ENCODE measurements at places on chromosomes 1 and 21.

GRCh38 chr1:203437696-203438315 lies 37.8 kb upstream of the PRELP start:
- no peak for DNase-seq

GRCh38 chr1:174160603-174161002 lies 1.3 kb downstream of the RABGAP1L start:
- no peak for DNase-seq

DNA sequence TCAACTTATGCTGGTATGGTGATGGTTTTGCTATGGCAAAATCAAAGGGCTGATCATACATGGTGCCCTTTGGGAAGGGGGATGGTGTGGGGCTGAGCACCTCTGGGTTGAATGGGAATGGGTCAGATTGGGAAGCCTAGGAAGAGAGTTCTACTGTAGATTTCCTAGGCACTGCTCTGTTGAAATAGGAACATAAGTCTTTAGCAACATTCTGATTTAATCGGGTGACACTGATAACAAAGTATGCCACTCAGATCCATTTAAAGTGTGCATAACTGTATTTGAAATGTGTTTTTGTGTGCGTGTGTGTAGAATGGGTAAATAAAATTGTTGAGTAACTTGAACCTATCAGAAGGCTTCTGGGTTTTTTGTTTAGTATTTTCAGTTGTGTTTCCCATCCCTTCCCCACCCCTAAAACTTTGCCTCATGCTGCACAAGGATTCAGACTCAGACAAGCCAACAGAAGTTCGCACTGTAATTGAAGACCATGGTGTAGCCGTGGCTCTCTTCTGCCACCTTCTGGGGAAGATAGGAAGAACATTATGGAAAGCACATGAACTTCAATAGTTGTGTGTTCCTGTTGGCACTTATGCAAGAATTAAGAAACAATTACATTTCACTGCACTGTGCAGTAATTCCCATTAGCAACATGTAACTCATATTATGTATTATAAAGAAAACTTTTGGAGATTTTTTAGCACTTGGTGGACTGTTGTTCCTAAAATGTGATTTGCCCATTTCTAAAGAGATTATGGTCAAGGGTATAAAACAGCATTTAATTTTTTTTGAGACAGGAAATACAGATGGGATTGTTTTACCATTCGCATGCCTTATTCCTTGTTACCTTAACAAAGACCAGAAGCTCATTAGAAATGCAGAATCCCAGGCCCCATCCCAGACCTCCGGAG lies 10.9 kb upstream of the C4BPB start:
- peak; percentile 79 for DNase-seq

DNA sequence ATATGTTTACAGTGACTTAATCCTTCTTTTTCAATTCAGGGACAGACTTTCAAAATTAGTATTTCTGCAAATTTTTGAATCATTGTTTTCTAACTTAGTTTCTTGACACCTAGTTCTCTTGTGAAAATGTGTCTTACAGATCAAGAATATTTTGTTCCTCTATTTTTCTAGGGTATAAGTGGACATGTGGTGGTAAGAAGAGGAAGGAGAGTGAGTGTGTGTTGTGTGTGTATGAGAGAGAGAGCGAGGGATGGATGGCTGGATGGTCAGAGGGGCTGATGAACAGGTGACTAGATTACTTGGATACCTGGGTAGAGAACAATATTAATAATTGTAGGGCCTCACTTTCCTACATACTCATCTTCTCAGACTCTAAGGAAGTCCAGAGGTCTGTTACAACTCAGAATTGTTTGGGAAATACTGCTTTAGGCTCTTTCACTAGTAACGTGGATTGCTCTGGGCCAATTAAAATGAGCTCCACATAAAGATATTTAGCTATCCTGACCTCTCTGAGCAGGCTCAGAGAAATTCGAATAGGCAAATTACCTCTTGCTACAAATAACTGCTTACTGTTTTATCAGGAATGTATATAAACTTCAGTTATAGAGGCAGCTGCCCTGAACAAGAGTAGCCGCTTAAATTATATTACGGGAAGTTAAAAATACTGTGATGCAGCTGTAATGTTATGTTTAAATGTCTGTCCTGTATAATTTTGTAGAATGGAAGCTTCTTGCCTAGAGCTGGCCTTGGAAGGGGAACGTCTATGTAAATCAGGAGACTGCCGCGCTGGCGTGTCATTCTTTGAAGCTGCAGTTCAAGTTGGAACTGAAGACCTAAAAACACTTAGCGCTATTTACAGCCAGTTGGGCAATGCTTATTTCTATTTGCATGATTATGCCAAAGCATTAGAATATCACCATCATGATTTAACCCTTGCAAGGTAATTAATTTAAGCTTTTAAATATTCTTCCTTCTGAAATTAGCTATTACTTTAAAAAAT lies 19.7 kb downstream of the GPSM2 start:
- no peak for DNase-seq

DNA sequence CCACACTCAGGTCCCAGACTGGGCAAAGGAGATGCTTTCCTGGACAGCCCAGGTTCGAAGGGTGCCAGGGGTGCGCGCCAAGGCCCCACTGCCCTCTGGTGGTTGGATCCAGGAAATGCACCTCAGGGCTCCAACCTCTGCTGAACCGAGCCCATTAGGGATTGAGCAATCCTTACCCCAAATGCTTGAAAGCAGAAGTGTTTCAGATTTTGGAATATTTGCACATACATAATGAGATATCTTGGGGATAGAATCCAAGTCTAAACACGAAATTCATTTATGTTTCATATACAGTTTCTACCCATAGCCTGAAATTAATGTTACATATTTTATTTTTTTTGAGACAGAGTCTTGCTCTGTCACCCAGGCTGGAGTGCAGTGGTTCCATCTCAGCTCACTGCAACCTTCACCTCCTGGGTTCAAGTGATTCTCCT lies 57.4 kb downstream of the SLC9A1 start:
- peak; percentile 69 for DNase-seq

- DNase-seq, result no peak
Measured at GRCh38 chr1:181089017-181089675, 646 bp downstream of the IER5 start.

DNA sequence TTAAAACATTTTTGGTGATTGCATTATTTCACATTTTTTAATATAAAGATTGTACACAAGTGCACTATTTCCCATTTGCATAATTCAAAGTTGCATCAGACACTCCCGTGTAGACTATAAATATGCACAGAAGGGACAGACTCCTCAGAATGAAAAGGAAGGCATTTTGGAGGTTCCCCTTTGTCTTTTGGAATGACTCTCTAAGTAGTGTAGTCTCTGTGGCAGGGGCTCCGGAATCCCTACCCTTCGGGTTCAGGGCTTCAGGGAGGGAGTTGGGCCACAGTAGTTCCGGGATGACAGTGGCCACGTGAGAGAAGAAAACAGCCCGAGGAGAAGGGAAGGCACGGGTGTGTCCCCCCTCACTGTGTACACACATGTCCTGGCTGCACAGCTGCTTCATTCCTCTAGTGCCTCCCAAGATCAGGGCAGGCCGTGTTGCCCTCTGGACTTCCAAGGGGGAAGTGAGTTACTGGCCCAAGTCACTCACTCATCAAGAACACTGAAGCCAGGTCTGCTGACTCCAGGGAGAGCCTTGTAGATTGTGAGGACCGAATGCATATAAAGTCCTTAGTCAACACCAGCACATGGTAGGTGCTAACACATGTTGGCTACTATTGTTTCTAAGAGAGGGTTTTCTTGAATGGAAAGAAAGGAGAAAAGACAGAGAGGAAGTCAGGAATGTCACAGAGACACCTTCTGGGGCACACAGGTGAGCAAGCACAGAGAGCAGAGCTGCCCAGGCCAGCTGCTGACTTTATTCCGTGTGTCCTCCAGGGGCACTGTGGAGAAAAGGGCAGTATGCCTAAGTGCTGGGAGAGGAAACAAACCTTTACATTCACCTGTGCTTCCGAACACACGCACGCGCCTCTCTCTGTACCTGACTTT lies 39.8 kb downstream of the LHX4 start:
- peak; percentile 40 for DNase-seq

DNA sequence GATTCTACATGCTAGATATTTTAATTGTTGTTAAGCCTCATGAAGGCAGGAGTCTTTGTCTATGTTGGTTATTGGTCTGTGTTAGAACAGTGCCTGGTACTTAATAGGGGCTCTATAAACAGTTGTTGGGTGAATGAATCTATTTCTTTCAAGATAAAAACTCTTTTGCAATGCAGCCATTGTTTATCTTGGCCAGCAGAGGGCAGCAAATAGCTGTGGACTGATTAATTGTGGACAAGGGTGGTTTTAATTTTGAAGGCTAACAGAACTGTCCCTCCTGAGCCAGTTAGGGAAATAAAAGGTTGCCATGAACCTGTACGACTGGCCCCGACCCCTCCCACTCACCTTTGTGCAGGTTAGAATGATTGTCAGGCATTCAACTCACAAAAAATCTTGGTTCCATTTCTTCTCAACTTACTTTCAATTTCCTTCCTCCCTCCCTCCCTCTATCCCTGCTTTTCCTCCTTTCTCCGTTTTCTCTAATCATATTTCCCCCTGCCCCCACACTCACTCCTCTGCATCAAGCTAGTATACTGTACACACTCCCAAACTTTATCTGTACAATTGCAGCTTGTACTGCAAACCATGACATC lies 66.3 kb upstream of the DIRAS3 start:
- peak; percentile 44 for DNase-seq

- DNase-seq, result no peak
Measured at GRCh38 chr1:11479375-11479979, 522 bp downstream of the DISP3 start.

DNA sequence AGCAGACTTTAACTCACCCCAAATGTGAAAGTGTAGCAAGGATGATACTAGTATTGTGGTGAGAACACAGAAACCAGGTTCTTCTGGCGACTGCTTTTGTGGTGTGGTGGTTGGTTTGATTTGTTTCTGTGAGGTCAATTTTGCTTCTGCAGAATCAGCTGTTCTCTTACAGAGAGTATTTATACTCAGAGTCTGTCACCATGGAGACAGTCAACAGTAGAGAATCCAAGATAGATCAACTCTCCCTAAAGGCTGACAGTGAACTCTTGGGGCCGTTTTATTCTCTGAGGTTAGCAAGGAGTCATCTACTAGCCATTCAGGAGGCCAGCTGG lies at the start of gene CFAP107:
Gene CFAP107, plus strand, starts transcription at position 209 of the 332 bp plus-strand sequence. CDS start 231 bp downstream, outside the sequence.
- DNase-seq, result no peak

DNA sequence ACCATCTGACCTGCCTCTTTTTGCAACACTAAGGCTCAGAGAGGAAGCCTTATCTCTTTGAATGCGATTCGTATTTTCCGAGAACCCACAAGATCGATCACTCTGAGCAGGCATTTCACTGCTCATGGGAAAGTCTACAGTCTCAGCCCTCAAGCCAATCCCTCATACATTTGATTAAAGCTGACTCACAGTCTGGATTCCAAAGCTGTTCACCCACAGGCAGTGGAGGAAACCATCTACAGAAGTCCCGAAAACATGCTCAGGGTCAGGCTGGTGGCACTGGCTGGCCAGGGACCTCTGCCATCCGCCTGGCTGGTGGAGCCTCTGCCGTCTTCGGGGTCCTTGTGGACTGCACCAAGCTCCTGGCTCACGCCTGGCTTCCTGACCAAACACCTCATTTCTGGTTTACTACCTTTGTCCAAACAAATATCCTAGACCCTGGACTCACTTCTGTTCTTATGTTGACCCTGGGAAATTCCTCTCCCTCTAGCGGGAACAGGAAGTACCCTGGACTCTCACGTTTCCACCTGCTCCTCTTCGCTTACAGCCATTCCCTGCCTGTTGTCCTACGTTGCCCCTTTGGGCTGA lies 650.0 kb downstream of the SMYD3 start:
- DNase-seq, result no peak

- DNase-seq, result no peak
Measured at GRCh38 chr1:6033986-6034749, 11.5 kb upstream of the KCNAB2 start.

DNA sequence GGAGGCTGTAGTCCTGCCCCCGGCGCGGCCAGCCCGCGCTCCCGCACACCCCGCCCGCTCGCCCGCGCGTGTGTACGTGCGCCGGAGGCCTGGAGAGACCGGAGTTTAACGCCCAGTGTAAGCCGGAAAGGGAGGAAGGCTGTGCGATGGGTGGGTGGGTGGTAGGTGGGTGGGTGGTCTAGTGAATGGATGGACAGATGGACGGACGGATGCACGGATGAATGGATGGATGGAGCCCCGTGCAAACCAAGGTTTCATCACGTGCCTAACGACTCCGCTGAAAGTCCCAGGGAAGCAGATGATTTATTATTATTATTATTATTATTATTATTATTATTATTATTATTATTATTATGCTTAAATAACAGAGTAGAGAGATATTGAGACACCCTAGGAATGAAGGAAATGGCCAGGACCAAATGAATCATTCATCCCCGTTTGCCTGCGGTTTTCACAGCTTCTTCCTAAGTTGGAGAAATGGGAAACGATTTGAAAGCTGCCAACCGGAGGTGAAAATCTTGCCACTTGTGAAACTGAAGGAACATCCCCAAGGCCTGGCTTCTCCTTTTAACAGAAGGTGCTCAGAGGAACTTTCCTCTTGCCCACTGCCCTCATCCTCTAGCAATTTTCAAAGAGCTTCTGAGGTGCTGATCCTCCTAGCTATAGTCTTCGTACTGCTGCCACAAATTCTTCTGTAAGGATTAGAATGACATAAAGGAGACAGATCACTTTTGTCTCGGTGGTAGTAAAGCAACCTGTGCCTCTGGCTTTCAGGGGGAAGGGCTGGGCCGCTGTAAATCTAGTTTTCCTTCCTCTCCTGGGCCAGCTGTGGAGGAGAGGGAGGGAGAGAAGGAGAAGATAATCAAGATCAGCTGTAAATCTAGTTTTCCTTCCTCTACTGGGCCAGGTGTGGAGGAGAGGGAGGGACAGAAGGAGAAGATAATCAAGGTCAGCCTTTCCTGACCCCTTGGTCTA lies 648 bp upstream of the RGS7 start:
- no peak for DNase-seq

- DNase-seq, result peak; percentile 70
Measured at GRCh38 chr1:1000357-1001056, 610 bp upstream of the HES4 start.

DNA sequence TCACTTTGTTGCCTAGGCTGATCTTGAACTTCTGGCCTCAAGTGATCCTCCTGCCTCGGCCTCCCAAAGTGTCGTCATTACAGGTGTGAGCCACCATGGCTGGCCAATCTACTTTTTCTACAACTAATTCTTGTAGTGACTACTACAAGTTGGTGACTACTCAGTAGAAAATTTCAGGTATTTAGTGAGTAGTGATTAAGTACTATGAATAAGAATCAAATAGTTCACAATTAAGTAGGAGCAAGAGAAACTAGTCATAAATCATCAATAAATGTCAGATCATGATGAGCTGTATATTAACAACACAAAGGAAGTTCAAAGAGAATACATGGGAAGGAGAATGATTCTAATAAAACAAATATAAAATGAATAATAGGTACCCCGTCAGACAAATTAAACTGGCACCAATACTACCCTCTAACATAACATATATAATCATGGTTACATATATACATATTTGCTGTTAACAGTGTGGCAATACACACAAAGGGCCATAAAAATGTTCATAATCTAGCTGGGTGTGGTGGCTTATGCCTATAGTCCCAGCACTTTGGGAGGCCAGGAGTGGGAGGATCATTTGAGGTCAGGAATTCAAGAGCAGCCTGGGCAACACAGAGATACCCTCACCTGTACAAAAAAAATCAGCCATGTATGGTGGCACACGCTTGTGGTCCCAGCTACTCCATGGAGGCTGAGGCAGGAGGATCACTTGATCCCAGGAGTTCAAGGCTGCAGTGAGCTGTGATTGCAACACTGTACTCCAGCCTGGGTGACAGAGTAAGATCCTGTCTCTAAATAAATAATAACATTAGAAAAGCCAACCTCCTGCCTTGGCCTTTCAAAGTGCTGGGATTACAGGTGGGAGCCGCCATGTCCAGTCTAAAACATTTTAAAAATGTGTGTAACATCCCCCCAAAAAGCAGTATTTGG lies 19.1 kb downstream of the YY1AP1 start:
- no peak for DNase-seq

- peak; percentile 38 for DNase-seq
Measured at GRCh38 chr1:93701629-93702028, 20.0 kb upstream of the BCAR3 start.

Data from NCI-H460 (cell line).